ENCODE measurements at places on chromosomes 5 and 9.

- no peak for DNase-seq
Observed at GRCh38 chr9:1001838-1002237, 25.4 kb downstream of the DMRT3 start.

DNA sequence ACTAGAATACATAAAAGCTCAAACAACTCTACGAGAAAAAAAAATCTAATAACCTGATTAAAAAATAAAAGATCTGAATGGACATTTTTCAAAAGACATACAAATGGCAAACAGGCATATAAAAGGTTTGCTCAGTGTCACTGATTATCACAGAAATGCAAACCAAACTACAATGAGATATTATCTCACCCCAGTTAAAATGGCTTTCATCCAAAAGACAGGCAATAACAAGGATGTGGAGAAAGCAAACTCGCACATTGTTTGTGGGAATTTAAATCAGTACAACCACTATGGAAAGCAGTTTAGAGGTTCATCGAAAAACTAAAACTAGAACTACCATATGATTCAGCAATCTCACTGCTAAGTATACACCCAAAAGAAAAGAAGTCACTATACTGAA is 20.8 kb downstream of the UGT3A2 start:
- no peak for DNase-seq

DNA sequence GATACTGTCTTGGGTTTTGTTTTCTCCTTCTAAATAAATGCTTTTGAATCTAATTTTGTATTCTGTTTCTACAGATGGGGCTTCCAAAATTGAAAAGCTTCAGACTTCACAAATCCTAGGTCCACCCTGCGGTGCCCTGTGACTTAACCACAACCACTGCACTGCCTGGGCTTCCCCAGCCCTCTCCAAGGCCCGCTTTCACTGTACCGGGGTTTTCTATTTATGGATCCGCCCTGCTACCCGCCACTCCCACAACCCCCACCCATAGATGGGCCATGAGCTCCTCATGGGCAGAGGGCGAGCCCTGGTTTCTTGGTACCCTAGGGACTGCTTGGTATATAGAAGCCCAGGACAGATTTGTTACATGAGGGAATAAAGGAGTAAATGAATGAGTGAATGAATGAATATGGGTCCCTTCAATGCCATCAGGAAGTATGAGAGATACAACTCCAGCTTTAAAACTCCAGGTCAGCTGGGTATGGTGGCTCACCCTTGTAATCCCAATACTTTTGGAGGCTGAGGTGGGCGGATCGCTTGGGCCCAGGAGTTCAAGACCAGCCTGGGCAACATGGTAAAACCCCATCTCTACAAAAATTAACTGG is 39.8 kb upstream of the NEK6 start:
- no peak for DNase-seq

- DNase-seq = no peak
Observed at GRCh38 chr5:168832308-168832707, 253.1 kb upstream of the PANK3 start.

- no peak for DNase-seq
Observed at GRCh38 chr9:18531136-18532065, 57.4 kb downstream of the ADAMTSL1 start.

- DNase-seq = no peak
Observed at GRCh38 chr5:126384985-126385384, 38.2 kb upstream of the GRAMD2B start.

DNA sequence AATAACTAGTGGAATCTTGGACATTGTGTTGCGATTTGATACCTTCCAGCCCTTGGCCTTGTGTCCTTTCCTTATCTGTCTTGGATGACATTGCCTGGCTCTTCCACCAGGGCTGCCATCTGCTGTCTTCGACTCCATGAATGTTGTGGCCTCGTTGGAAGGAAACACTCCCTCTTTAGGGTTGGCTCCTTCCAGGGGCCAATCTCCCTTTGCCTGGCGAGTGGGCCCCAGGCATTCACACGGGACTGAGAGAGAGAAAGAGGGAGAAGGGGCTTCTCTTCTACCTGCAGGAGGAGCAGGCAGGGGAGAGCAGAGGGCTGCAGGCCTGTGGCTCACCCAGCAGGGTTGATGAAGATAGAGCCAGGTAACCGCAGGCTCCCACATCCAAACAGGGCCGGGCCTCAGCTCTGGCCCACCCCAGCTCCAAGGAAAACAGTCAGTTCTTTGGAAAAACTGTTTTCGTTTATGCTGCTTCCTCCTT is 31.3 kb downstream of the FGF1 start:
- no peak for DNase-seq

DNA sequence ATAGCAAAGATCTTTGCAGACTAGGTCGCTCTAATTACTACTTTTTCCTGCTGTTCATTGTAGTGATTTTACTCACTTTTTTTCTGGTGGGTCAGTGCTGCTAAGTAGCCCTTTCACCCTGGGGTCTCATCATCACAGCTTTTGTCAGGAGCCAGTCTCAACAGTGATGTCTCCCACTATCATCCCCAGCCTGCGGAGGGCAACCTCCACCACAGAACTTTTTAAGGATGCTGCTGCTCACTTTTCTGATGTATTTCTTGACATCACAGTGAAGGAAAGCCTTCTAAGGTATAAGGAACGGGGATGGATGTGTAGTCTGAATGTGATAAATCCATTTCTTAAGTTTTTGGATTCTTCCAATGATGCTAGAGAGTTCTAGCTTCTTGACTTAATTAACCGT is 242.5 kb upstream of the RIOK2 start:
- DNase-seq = no peak

DNA sequence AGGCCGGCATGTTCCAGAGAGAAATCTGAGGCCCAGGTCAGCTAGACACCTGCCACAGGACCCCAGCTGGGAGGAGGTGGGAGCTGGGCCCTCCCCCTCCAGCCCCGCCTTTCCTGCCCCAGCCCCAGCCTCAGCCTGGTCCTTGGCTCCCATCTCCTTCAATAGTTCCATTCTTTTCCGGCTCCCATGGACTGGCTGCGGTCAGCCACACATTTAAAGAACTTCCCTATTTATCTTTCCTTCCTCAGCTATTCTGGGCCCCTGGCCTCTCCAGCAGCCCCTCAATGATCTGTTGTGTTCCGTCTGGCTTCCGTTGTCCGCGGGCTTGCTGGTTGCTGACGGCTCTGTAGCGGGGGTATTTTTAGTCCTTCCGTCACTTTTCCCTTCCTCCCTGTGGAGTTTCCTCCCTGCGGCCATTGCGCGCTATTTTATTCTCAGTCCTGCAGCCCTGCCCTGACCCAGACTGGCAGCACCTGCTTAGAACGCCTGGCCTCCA is 73.8 kb downstream of the AMBP start:
- DNase-seq = no peak

DNA sequence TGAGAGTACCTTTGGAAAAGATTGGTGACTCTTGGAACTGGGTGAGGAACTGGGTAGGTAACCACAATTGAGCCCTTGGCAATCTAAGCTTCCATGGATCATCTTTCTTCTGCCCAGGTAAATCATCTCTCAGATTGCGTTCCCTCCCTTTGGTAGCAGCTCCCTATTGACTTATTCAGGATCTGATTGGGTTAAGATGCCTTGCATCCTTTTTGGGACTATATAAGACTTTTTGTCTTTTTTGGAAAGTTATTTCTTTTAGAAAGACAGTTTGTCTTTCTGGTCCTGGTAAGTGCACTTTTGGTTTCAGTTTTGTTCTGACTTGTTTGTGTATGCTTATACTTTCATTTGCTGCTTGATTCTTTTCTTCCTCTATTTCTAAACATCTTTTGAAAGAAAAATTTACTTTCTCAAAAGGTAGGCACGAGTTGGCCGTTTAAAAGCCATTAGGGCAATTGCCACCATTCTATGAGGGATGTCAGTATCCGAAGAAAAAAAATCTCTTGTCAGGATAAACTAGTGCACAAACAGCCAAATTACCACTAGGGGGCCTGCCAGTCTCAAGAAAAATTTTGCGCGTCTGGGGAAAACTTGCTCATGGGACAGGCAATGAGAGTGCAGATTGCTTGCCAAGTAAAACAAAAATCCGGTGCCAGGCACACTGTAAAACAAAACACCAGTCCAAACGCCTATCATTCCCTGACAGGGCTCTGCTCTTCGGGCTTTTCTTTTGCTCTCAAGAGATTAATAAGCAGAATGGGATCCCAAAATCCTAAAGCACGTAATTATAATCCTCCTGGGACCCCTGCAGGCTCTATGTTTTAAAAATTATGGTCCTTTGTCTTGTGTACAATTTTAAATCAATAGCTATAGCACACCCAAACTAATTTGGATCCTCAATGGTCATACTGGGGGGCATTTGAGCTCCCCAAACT is 12.8 kb downstream of the OR1J1 start:
- peak; percentile 72 for DNase-seq

GRCh38 chr9:88852794-88853193 is 138.5 kb upstream of the S1PR3 start:
- no peak for DNase-seq

DNA sequence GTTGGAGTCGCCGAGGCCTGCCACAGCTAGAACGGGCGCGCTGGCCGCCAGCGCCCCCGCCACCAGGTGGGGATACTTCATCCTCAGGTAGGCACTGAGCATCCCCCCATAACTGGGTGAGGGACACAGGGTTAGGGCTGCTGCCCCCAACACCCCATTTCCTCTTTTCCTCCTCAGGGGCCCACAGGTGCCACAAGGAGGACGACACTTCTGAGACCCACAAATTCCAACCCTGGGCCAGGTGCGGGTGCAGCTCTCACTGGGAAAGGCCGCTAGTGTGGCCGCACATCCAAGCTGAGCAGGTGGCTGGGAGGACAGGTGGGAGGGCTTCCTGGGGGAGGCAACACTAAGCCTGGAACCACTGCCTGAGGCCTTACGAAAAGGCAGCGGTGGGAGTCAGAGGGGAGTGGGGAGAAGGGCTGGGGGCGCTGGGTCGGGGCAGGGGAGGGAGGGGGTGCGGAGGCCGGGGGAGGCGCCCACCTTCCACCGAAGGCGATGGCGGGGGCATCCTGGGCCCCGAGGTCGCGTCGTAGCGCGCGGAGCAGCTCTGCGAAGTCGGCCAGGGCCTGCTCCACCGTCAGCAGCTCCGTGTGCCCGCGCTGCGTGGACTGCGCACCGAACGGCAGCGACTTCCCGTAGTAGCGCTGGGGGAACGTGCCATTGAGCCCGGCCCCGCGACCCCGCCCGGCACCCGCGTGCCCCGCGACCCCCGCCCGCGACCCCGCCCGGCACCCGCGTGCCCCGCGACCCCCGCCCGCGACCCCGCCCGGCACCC is 961 bp downstream of the DPP7 start:
- peak; percentile 31 for DNase-seq

GRCh38 chr9:98214811-98215210 is 22.4 kb upstream of the CORO2A start:
- DNase-seq = no peak

GRCh38 chr5:135641319-135641718 is 62.5 kb upstream of the CXCL14 start:
- DNase-seq = no peak

DNA sequence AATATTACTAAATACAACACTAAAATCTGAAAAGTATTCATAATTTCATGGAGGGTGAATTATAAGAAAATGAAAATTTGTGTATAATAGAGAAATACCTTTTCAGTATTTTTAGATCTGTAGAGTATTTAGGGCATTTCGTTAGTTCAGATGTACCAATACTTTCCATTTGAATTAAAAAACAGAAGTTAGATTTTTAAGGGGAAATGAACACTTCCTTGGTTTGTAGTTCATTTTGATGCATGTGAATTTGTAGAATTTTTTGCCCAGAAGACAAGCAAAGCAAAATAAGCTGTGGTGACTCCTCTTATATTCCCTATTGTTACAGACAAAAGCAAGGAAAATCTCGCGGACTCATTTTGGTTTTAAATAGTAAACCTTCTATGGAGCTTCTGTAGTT is 209.0 kb upstream of the RPS23 start:
- no peak for DNase-seq

DNA sequence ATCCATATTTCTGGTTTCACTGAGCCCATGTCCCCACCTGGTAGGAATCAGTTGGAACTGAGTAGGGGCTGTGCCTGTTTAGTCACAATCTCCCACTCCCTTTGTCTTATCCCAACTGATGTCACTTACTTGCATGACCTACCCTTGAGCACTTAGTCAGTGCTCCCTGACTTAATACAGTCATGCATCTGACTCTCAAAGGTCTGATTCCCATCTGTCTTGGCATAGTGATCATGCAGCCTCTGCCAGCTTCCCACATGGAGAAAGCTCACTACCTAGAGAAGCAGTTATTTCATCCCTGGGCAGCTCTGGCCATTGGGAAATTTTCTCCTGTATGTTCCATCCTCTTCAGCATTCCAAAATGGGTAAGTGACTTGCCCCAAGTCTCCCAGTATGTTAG is 24.8 kb downstream of the ABLIM3 start:
- DNase-seq = no peak

GRCh38 chr9:113622600-113623400 is 159.3 kb downstream of the RGS3 start:
- DNase-seq = no peak

- DNase-seq = no peak
Observed at GRCh38 chr9:3508521-3509291, 17.1 kb downstream of the RFX3 start.

DNA sequence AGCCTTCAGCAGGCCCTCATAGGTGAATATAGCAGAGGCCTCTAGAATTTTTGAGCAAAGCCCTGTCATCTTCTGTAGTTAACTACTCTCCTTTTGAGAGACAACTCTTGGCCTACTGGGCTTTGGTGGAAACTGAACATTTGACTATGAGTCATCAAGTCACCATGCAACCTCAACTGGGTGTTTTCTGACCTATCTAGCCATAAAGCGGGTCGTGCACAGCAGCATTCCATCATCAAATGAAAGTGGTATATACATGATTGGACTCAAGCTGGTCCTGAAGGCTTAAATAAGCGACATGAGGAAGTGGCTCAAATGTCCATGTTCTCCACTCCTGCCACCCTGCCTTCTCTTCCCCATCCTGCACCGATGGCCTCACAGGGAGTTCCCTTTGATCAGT is 1115.5 kb downstream of the TAF11L14 start:
- no peak for DNase-seq

DNA sequence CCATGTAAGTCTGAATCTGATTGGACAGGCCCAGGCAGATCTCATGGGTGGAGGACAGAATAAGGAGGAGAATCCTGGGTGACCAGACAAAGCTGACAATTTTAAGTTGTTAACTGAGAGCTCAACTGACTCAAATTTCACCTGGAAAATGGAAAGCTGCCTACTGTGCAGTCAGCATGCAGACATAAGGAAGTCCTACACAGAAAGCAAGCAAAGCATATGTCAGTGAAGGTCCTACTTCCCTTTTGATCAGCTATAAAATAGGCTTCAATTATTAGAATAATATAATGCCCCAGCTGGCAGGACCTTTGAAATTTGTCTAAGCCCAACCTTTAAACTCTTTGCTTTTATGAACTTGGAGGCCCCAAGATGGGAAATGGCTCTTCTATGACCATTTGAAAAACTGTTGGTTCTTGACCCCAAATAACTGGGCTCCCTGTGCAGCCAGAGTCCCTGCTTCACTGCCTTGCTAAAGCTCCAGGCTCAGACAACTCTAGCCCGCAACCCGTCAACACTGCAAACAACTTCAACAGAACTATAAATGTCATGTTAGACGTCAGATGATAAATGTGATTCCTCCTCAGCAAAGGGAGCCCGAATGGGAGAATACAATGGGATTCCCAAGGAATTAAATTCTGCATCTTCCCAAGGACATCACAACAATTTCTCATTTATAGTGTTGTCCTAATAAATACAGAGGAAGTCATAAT is 118.9 kb upstream of the ADRA1B start:
- DNase-seq = no peak

- no peak for DNase-seq
Observed at GRCh38 chr9:70883056-70883455, 238.4 kb downstream of the TRPM3 start.

All from CD4-positive, alpha-beta T cell treated with Interleukin-12 subunit alpha and Interleukin-12 subunit beta, for 1 hour (primary cell).